ENCODE measurements at places on chromosomes 13 and 19. TPM values are rescaled to one million over a fixed set of nuclear protein-coding genes. Genes with fewer than 3 reads are reported as not detected.

- peak; percentile 38 for DNase-seq
Observed at GRCh38 chr13:45718992-45719391, 16.9 kb downstream of the CBY2 start.

DNA sequence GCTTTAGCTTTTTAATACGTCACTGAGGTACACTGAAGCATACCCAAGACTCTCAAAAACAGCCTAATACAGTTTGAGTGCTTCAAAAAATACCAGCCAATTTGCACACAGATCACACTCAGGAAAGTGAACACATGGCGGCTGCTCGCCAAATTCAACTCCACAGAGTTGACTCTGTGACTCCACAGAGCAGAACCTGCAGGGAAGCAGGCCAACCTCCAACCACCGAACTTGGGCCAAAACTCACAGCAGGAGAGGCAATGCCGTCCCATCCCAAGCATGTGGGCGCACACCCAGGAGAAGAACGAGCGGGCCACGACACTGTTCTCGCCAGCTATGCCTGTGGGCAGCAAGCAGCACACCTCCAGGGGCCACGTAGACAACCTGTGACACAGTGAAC lies 21.1 kb downstream of the ELL start:
- no peak for DNase-seq

DNA sequence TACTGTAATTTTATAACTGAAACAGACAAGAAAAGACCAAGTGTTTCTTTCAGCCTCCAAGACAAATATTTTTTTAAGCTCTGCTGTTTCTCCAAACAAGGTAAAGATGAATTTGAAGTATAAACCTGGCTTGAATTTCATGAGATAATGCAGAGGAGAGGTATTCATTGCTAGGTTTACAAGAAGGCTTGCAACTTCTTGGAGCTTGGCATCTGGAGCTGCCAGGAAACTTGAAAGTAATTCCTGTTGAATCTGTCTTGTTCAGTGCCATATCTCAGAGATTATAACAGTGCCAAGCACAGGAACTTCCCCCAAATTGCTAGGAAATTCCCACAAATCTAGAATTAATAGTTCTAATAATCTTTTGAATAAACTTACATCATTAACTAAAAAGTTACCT lies 70.9 kb downstream of the CDK8 start:
- DNase-seq, result no peak

DNA sequence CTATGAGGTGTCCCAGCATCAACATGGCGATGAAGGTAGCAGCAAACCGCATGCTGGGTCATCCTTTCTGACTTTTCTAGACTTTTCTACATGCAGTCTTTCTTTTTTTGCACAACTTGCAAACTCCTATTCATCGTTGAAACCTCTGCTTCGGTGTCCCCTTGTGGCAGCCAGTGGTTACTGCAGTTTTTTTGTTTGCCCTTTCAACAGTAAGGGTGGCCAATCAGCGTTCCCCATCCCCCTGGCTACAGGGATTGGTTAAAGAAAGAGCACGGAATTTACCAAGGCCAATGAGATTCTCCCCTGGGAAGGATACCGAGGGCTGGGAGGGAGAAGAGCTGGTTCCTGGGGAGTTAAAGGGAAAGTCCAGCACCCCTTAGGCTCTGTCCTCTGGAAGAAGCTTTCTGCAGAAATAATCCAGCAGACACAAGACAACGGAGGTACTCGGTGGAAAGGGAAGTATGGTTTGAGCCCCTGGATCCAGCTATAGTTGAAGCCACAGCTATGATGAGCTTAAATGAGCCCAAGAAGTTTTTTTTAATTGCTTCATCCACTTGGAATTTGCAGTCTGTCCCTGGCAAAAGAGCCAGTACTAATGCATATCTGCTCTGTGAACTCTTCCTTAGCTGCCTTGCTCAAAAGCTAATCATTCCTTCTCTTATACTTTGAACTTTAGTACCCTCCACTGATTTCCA lies 5.6 kb upstream of the LSM4 start:
- DNase-seq, result peak; percentile 96

GRCh38 chr19:4224470-4224869 lies 4.9 kb upstream of the EBI3 start:
- DNase-seq, result no peak

- DNase-seq, result no peak
Observed at GRCh38 chr19:48493718-48494401, 17.8 kb downstream of the LMTK3 start.

DNA sequence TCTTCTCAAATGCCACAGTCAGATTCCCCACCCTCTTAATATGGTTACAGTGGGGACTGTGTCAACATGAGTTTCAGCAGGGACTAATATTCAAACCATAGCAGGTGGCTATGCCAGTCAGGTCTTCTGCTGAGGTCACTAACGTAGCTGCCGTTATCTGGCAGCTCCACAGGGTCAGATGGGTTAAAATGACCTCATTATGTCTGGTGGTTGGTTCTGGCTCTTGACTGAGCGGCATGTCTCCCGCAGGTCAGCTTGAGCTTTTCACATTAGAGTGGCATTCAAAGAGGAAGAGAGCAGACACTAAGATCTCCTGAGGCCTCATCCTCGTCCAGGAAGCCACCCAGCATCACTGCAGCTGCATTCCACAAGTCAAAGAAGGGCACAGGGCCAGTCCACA lies 21.4 kb upstream of the IPO5 start:
- DNase-seq, result no peak

Gene TNNI3
- not detected for total RNA-seq

Gene ZNF730
- total RNA-seq, result 0.86 TPM
